Activated naive CD8-positive, alpha-beta T cell treated with anti-CD3 and anti-CD28 coated beads, Interleukin-2, amount 10 ng/mL, durations not matched to agents 7 days and 5 days (primary cell): ENCODE measurements at places on chromosomes 12 and 14.

- no peak for DNase-seq
Measured at GRCh38 chr14:64746298-64747250, 42.4 kb downstream of the PLEKHG3 start.

DNA sequence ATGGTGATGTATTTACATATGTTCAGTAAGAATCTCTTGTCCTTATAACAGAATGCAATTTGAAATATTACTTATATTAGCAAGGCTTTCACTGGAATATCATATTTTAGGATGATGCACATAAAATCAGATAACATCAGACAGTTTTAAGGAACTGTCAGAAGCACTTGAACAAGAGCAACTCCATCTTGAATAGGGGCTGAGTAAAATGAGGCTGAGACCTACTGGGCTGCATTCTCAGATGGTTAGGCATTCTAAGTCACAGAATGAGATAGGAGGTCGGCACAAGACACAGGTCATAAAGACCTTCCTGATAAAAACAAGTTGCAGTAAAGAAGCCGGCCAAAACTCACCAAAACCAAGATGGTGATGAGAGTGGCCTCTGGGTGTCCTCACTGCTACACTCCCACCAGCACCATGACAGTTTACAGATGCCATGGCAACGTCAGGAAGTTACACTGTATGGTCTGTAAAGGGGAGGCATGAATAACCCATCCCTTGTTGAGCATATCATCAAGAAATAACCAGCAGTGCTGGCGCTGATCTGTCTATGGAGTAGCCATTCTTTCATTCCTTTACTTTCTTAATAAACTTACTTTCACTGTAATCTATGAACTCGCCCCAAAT, 27.6 kb upstream of the ETV6 start:
- DNase-seq: no peak

DNA sequence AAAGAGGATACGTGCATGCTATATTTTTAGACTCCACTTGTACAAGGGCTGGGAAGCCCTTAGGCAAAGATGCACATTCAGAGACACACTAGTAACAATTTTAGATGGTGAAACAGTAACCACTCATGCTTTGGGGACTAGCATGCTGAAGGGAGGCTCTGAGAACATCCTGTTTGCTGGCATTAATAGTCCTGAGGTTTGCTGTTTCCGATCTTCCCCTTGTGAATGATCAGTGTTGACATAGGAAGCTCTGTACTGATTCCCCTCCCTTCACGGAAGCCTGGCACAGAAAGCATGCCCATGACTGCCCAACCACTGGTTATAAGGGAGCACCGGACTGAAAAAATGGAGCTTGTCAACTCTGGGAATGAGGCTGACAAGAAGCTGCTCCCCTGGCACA, 164.6 kb downstream of the GCH1 start:
- DNase-seq: no peak

DNA sequence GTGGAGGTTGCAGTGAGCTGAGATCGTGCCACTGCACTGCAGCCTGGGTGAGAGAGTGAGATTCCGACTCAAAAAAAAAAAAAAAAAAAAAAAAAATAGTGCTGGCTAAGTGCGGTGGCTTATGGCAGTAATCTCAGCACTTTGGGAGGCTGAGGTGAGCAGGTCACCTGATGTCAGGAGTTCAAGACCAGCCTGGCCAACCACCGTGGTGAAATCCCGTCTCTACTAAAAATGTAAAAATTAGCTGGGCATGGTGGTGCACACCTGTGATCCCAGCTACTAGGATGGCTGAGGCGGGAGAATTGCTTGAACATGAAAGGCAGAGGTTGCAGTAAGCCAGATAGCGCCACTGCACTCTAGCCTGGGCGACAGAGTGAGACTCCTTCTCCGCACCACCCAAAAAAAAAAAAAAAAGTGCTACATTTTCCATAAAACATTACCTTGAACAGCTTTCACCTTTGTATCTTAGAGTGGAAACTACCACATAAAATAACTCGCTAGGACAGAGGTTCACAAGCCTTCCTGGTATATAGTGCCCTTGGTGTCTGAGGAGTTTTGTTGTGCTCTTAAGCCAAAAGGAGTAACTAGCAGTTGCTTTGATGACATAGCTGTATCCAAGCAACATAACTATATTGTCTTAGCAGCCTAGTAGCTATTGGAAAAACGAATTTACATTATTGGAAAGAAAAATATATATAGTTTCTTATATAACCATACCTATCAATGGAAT, 11.1 kb downstream of the PTGES3 start:
- DNase-seq: peak; percentile 18

DNA sequence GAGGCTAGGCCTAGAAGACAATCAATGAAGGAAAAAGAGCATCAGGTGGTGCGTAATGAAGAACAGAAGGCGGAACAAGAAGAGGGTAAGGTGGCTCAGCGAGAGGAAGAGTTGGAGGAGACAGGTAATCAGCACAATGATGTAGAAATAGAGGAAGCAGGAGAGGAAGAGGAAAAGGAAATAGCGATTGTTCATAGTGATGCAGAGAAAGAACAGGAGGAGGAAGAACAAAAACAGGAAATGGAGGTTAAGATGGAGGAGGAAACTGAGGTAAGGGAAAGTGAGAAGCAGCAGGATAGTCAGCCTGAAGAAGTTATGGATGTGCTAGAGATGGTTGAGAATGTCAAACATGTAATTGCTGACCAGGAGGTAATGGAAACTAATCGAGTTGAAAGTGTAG, 5.5 kb downstream of the PNN start:
- no peak for DNase-seq

DNA sequence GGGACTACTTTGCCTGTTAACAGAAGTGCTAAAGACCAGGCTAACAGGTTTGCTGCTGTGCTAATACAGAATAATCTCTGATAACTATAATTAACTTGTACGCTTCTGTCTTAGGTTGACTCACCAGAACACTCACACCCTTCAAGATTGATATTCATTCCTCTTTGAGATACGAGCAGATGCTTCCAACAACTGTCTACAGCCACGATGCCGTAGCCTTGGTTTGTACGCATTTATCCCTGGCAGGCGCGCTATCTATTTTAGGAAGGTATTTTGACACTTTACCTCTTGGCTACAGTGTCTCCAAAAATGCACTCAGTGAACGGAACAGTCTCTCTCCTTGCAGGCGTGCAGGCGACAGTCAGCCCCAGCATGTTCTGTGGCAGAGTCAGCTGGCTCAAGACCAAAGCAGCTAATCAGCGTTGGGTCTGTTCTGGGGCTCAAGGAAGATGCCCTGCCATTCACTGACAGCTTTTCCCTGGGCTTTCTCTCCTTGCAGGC, 146.4 kb upstream of the PRICKLE1 start:
- DNase-seq: no peak

GRCh38 chr12:2959505-2960389, 550 bp downstream of the TEAD4 start:
- peak; percentile 41 for DNase-seq

- DNase-seq: no peak
Measured at GRCh38 chr12:2192231-2192630, 139.4 kb downstream of the CACNA1C start.

DNA sequence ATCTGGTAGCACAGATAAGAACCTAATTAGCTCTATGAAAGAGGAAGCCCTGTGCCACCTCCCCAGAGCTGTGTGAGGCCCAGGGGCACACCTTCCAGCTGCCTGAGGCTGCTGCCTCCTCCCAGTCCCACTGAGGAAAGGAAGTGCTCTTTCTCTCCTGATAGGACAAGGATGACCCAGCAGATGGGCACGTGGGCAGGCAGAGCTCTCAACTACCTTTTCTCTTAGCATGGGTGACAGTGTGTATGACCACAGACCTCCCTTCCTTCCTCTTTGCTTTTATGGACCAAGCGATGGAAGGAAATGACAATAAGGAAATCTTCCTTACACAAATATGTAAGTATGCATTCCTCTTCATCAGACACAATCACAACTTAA, 127.6 kb upstream of the AMIGO2 start:
- DNase-seq: peak; percentile 62
